Pancreas (tissue), 10 donors: ENCODE measurements at places on chromosomes 11 and 22. TPM values are rescaled to one million over a fixed set of nuclear protein-coding genes. Genes with fewer than 3 reads are reported as not detected.

Gene ACR
- not detected for total RNA-seq

Gene A4GALT
- total RNA-seq: 5.8 TPM

Gene CABP7
- 1.4 TPM for total RNA-seq

Gene FXYD2
- 395 TPM for total RNA-seq

Gene MS4A4E
- 0.52 TPM for total RNA-seq

Gene C11orf16
- total RNA-seq: not detected

Gene SLC35F2
- 6.6 TPM for total RNA-seq

Gene CRYBA4
- total RNA-seq: not detected

Gene PIWIL4
- total RNA-seq: 6.0 TPM

Gene WBP2NL
- 1.4 TPM for total RNA-seq

Gene C22orf31
- total RNA-seq: not detected

Gene USH1C
- 3.5 TPM for total RNA-seq

Gene DEFB131B
- total RNA-seq: not detected

Gene NXPE4
- total RNA-seq: not detected

Gene SLC22A25
- total RNA-seq: not detected

Gene C11orf97
- not detected for total RNA-seq

Gene NFAM1
- 1.6 TPM for total RNA-seq

Gene OR4D5
- total RNA-seq: 0.13 TPM

Gene OR56A1
- not detected for total RNA-seq

Gene SCGB1C1
- not detected for total RNA-seq

Gene LRRC74B
- not detected for total RNA-seq

Gene SMDT1
- 62.6 TPM for total RNA-seq

Gene CKAP5
- total RNA-seq: 21.5 TPM

Gene BTBD18
- total RNA-seq: not detected
